NCI-H1694 treated with DMSO at 0.1 percent for 48 hours (cell line): ENCODE measurements at places on chromosomes 11 and 22.

DNA sequence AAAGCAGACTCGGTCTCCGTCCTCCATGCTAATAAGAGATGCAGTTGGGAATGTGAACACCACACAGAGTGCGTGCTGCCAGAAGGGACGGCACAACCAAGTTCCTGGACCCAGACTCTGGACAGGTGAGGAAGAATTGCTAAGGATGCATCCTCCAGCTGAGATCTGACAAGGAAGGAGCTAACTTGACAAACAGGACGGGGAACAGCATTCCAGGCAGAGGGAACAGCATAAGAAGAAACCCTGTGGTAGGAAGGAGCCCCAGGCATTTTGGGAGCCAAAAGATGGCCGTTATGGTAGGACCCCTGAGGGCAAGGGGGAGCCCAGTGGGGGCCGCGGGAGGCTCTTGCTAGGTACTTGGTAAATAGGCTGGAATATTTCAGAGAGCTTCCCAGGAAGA lies 6.0 kb downstream of the OSM start:
- DNase-seq, result no peak

DNA sequence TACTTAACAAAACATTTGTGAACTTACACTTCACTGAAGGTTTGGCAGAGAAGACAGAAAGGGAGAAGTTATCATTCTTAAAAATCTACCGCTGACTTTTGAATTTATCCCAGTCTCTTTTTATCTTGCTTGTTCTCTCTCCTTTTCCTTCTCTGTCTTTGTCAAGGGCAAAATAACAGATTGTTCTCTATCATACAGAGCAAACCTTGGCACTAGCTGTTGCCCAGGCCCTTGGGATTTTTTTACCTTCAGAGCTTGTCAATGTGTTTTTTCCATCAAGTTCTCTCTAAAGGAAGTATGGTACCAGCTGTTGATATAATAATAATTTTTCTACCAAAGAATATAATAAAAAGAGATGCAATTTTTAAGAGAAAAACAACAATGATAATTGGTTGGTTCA lies 67.2 kb downstream of the PPME1 start:
- peak; percentile 8 for DNase-seq

DNA sequence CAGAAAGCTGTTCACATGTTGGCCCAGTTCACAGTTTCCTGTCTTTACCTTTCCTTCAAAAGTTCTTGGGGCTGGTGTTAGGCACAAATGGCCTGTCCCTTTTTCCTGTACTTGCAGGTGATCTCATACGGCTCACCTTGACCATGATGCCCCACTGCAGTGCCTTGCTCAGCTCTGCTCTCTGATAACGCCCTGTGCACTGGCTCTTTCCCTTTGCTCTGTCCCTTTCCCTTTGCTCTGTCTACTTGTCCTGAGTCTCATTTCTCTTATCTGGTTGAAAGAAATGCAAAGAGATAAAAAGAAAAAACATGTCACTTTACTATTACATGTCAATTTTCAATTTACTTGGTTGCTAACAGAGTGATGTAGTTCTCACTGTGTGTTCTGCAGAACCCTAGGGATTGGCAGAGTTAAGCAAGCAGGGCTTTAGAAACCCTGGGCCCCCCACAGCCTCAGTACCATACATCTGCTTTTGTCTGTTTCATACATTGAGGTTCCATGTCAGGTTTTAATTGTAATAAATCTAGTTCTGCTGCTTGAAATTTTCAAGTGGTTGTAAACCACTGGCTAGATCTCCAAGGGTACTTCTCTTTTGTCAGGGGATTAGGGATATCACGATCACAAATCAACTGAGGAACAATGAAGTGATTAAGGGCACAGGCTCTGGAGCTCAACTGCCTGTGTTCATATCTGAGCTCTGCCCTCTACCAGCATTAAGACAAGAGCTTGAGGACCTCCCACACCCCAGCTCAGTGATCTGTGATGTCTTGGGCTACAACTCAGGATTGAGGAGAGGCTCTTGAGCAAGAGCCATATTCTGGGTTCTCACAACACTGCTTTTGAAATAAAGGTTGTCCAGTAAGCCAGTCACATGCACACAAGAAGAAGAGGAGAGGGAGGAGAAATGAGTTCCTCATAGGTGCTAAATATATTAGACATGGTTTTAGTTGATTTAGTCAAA lies 16.3 kb upstream of the SORL1 start:
- no peak for DNase-seq

GRCh38 chr22:31616315-31616980 lies 45.6 kb downstream of the PISD start:
- DNase-seq, result no peak

DNA sequence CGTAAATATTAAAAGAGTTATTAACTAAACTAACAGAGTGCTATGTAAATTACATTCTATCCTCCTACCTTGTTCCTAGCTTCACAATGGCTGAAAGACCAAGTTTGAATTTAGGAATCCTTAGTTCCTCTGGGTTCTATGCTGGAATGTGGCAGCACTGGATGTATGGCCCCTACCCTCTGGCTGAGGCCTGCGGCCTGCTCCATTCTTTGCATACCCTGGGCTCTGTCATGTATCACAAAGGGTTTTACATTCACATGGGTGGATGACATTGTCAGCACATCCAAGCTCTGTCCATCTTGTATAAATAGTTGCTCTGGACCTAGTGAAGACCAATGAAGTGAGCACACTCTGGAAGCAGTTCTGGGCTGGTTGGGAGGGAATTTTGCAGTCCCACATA lies 54.5 kb downstream of the AASDHPPT start:
- no peak for DNase-seq

DNA sequence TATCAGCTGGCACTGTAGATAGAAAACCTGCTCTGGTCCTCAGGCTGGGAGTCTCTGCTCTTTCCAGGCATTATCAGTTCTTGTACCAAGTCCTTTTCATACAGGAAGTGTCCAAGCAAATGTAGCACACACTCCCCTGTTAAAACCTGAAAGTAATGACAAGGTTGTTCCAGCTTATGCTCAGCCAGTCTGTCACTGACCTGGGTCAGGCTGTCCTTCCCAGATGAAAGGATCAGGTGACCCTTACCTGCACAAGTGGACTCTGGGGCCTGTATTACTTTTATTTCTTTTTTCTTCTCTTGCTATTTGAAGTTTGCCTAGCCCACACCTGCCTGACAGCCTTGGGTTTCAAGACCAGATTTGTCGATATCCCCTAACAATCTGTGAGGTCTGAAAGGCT lies 156.3 kb upstream of the SESN3 start:
- DNase-seq, result no peak

- no peak for DNase-seq
Measured at GRCh38 chr11:134363592-134363991, 31.8 kb downstream of the GLB1L2 start.

DNA sequence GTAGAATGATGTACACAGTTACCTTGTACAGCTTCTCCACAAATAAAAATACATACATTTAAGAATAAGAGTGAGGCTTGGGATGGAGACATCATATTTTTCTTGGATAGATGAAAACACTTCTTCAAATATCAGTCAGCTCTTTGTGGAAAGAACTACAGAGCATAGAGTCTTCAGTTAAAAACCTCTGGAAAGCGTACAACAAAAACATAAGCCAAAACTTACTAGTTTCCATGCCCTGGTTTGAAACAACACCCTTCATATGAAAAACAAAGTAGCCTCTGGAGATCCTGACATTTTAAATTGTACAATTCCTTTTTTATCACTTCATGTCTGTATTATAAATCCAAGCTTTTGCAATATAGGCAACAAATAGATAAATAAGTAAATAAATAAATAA lies 7.0 kb upstream of the CEP126 start:
- no peak for DNase-seq
